ENCODE measurements at places on chromosomes 3 and 15. TPM values are rescaled to one million over a fixed set of nuclear protein-coding genes. Genes with fewer than 3 reads are reported as not detected.

GRCh38 chr3:32282578-32283154 lies 44.2 kb downstream of the CMTM8 start:
- no peak for DNase-seq

- no peak for DNase-seq
These were observed 13.5 kb downstream of the SOX2 start for GRCh38 chr3:181725131-181725731.

LRRN1 gene
- polyA plus RNA-seq, result 1.7 TPM

TLR9 gene
- polyA plus RNA-seq, result not detected

DNA sequence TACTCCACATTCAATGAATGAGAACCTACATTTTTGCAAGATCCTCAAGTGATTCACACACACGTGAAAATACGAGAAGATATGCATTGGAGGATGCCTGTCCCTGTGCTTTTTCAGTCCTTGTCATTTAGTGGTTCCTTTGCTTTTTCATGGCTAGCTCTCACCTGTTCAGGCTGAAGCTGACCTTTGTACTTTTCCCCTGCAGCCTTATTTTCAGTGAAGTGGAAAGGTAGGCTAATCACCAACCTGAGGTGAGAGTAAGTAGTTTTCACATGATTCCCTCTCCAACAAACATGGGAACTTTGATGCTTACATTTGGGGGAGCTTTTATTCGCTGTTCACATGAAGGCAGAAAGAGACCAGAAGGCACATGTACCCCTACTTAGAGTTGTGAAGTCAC lies 8.3 kb downstream of the ITPR1 start:
- DNase-seq, result no peak

GRCh38 chr3:186959029-186959624 lies 28.8 kb downstream of the ST6GAL1 start:
- no peak for DNase-seq

SI gene
- polyA plus RNA-seq, result not detected

Measured in naive thymus-derived CD8-positive, alpha-beta T cell (primary cell).